ENCODE measurements at places on chromosomes 3 and 15.

GRCh38 chr3:195820901-195821300 is 9.2 kb upstream of the MUC4 start:
- no peak for DNase-seq

- no peak for DNase-seq
Measured at GRCh38 chr3:156246961-156247725, 126.8 kb downstream of the KCNAB1 start.

DNA sequence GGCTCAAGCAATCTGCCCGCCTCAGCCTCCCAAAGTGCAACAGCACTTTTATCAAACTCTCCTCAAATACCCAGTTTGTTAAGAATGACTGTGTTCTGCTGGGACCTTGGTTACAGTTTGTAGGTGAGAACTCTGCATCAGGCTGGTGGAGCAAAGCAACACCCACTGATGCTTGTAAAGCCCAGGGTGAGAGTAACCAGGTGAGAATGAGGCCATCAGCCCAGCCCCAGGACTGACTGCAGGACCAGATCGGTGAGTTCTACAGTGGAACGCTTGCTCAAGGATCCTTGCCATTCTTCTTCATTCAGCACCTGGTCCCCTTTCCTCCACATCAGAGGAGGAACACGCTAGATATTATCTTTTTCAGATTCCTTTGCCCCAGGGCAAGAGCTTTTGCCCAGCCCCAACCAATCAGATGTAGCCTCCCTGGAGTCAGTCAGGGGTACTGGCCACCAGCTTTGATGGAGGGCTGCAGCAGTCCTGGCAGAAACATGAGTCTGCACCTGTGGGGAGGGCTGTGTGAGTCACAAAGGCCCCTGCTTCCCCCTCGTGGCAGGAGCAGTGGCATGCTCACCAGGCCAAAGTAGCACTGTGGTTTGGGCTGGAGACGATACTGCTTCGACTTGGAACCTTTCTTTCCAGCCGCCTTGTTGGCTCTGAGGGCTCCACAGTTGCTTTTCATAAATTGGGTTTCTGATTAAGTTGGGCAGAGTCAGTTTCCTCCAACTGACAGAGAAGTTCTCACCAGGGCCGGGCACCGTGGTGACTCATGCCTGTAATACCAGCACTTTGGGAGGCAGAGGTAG is 3.5 kb upstream of the SHISA5 start:
- DNase-seq: peak; percentile 77

- no peak for DNase-seq
Measured at GRCh38 chr3:89340408-89340807, 233.0 kb downstream of the EPHA3 start.

GRCh38 chr3:44890258-44890657 is 15.8 kb downstream of the TGM4 start:
- no peak for DNase-seq

Data from erythroblast (primary cell).